Ascending aorta (tissue), 2 donors: ENCODE measurements at places on chromosomes 12 and 14. TPM values are rescaled to one million over a fixed set of nuclear protein-coding genes. Genes with fewer than 3 reads are reported as not detected.

Gene SCAF11
- total RNA-seq: 35.7 TPM

DNA sequence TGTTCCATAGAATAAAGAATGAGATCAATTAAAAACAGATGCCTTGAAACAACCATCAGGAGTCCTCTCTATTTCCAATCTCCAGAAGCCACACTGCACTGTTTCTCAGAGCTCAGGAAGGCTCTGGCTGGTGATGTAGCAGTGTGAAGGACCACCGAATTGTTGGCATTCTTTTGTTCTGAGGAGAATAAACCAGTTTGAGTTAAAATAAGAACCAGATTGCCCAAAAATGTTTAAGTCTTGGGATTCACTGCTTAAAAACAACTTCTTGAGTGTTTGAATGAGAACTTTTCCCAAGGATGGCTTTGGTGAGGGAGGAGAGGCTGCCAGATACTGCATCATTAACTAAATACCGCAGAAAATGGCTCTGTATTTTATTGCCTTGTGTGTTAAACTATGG, 341.2 kb downstream of the C12orf75 start:
- H3K27ac ChIP-seq: peak overlapping the region; percentile 80
- no peak for DNase-seq
- H3K4me1 ChIP-seq: peaks cover 27% of the 10 kb centered on the region
- no peaks in the 10 kb centered on the region for H3K36me3 ChIP-seq

DNA sequence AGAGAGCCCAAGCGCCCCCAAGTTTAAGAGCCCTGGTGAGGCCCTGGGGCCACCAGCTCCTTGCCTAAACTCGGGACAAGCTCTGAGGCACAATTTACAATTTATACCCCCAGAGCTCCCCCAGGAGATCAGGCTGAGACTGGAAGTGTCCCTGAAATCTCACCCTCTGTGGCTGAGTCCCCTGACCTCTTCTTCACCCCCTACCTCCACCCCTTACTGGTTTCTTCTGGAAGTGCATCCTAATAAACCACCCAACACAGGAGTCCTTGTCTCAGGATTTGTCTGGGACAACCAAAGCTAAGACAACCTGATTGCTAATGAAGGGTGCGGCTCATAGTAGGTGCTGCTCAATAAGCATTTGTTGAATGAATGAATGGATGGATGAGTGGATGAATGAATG, 206.4 kb downstream of the BCL11B start:
- H3K4me1 ChIP-seq: no peaks in the 10 kb centered on the region
- no peaks in the 10 kb centered on the region for H3K27me3 ChIP-seq
- H3K4me3 ChIP-seq: no peak overlapping the region
- H3K27ac ChIP-seq: no peak overlapping the region
- DNase-seq: no peak
- no peaks in the 10 kb centered on the region for H3K36me3 ChIP-seq

Gene FOXN4
- total RNA-seq: not detected

- H3K4me1 ChIP-seq: no peaks in the 10 kb centered on the region
- DNase-seq: no peak
- H3K27me3 ChIP-seq: no peaks in the 10 kb centered on the region
- H3K36me3 ChIP-seq: no peaks in the 10 kb centered on the region
Measured at GRCh38 chr12:112370868-112371510, 11.2 kb downstream of the HECTD4 start.

DNA sequence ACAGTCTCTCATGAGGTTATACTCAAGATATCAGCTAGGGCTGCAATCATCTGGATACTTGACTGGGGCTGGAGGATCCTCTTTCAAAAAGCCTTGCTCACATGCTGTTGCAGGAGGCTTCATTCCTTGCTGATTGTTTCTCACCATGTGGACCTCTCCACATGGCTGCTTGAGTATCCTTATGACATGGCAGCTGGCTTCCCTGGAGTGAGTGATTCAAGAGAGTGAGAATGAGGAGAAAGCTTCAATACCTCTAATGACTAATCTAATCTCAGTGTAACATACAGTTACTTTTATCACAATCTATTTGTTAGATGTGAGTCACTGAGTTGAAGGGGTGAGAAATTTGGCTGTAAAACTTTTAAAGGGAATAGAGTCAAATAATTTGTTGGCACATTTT, 14.4 kb upstream of the SDR39U1 start:
- no peak overlapping the region for H3K4me3 ChIP-seq
- H3K27me3 ChIP-seq: no peaks in the 10 kb centered on the region
- no peak for DNase-seq
- no peak overlapping the region for H3K27ac ChIP-seq
- no peaks in the 10 kb centered on the region for H3K36me3 ChIP-seq
- no peaks in the 10 kb centered on the region for H3K4me1 ChIP-seq

Gene MED6
- 38.0 TPM for total RNA-seq

Gene IFNG-AS1
- total RNA-seq: not detected

GRCh38 chr12:12452326-12452902, 95.5 kb downstream of the BORCS5 start:
- no peaks in the 10 kb centered on the region for H3K27me3 ChIP-seq
- no peaks in the 10 kb centered on the region for H3K36me3 ChIP-seq
- H3K4me3 ChIP-seq: no peak overlapping the region
- H3K27ac ChIP-seq: no peak overlapping the region
